ENCODE measurements at places on chromosomes 6 and 20.

- DNase-seq: peak; percentile 39
These were observed 162.2 kb downstream of the NKAIN2 start for GRCh38 chr6:123965894-123966293.

DNA sequence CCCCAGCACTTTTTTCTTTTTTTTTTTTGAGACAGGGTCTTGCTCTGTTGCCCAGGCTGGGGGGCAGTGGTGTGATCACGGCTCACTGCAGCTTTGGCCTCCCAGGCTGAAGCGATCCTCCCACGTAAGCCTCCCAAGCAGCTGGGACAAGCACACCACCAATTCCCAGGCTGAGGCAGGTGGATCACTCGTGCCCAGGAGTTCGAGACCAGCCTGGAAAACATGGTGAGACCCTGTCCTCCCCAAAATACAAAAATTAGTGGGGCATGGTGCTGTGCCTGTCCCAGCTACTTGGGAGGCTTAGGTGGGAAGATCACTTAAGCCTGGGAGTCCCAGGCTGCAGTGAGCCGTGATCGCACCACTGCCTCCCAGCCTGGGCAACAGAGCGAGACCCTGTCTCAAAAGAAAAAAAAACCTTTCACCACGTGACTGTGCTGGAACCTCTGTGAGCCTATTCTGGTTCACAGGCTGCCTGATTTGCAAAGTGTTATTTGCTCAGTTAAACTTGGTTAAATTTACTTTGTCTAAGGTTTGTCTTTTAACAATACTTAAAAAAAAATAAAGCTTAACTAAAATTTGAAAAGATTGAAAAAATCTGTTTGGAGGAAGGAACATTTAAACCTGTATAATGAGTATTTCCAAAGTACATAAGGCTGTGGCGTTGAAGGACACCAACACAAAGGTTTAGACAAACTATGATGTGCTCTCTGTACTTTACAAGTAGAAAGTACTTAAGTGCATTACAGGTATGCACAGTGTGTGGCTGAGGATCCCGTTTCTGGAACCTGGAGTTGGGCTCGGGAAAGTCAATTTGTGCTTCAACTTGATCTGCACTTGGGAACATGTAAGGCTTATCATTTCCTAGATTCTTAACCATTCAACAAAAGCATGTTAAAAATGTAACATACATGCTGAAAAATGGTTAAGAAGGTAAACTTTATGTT, 55.0 kb downstream of the PPP1R3G start:
- DNase-seq: no peak

- DNase-seq: no peak
These were observed 12.3 kb upstream of the CCDC167 start for GRCh38 chr6:37511910-37512399.

- DNase-seq: peak; percentile 22
These were observed 226.8 kb upstream of the PDE10A start for GRCh38 chr6:165889636-165890403.

DNA sequence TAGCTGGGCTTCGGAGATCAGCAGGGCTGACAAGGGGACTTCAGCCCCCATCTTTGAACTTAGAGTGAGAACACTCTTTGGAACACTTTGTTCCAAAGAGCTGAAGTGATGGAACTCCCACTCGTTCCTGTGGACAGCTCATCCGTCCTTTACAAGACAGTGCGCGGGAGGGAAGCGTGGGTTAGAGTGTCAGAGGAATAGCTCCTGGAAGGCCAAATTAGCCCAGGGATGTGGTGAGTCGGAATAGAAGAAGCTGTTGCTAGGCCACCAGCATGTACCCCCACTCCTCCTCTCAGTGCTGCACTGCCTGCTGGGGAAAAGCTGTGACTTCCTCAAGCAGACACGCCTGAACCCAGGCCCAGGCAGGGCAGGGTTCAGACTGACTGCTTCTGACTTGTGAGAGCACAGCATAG, 1.7 kb downstream of the SDCBP2 start:
- DNase-seq: no peak

DNA sequence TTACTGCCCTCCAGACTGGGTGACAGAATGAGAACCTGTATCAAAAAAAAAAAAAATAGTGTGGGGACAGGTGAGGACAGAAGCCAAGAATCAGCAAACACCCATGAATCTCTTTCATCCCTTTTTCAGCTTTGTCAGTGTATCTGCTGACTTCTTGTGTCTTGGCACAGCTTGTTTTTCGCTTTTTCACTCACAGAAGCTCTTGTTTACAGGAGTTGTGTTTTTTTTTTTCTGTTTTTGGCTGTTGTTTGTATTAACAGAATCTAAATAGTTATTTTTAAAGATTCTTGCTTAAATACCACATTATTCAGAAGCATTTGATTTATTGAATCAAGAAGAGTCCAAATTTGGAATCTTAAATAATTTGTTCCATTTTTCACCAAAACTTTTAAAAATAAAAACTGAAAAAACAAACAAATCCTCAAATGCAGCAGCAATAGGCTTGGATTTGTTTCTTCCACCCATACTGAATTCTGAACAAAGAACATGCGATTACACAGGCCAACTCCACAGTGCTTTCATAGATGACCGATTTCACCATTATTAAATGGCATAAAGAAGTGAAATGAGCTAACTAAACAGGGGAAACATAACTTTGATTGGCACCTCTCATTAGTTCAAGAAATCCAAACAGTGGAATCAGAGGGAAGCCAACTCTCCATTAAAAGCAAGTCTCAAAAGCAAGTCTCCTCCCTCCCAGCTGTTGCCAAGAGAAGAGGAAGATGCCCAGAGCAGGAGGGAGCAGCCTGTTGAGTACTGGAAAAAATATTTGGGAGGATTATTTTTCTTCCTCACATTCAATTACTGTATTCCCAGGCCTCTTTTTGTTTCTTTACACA, 27.2 kb upstream of the GPR63 start:
- no peak for DNase-seq

DNA sequence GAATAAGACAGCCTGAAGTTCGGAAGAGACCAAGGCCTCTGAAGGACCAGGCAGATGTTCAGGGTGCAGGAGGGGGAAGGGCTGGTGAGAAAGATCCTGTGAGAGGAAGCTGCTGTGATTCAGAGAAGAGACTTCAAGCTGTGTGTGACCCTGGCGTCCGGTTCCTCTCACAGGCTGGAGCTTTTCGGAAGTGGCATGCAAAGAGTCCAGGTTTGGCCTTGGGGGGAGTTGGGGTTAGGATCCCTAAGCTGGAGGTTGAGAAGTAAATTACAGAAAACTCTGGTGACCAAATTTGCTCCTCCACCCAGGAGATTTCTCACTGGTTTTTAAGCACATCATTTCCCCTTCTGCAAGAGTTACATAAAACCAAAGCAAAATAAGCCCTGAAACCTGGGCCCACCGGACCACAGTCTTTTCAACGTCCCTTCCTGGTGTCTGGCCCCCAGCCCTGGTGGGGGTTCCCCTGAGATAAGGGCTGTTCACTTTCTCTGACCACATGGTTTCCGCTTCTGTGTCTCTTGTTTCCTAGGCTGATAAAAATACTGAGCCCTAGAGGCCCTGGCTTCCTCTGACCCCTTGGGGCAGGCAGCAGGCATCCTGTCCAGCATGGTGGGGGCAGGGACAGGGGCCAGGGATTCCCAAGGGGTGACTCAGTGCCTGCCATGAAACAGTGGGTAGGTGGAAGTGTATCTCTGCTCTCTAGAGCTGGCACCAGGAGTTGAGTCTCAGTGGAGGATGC, 12.0 kb upstream of the LTA start:
- DNase-seq: no peak

DNA sequence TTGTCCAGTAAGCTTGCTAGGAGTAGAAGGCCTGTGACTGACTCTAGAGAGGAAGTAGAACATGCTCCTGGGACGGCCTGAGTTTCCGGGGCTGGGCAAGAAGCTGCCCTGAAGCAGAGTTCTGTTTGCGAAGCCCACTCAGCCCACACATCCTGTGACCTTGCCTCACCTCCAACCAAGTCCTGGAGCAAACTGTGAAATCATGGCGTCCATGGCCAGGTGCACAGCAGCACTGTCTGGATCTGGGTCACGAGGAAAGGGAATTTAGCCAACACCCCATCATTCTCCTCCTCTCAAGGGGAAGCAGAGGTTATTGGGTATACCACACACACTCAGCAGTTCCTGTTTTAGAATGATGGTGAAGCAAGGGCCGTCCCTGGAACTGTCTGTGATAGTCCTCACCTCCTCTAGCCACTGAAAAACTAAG, 87.5 kb downstream of the CRYBG1 start:
- DNase-seq: no peak
